ENCODE measurements at places on chromosomes 13 and 19. TPM values are rescaled to one million over a fixed set of nuclear protein-coding genes. Genes with fewer than 3 reads are reported as not detected.
A peak's percentile ranks its signal among the peaks of the same experiment; 100 is the strongest.

GRCh38 chr19:6109947-6110346 lies 353 bp downstream of the RFX2 start:
- no peak for DNase-seq

Gene PRR22
- 2.4 TPM for total RNA-seq

Gene ZNF587B
- total RNA-seq = 15.2 TPM

- no peak for DNase-seq
Observed at GRCh38 chr13:64845110-64845509, 2385.0 kb downstream of the PCDH9 start.

Gene ZNF428
- 54.7 TPM for total RNA-seq

- DNase-seq = no peak
Observed at GRCh38 chr13:77514336-77514726, 21.2 kb upstream of the SCEL start.

DNA sequence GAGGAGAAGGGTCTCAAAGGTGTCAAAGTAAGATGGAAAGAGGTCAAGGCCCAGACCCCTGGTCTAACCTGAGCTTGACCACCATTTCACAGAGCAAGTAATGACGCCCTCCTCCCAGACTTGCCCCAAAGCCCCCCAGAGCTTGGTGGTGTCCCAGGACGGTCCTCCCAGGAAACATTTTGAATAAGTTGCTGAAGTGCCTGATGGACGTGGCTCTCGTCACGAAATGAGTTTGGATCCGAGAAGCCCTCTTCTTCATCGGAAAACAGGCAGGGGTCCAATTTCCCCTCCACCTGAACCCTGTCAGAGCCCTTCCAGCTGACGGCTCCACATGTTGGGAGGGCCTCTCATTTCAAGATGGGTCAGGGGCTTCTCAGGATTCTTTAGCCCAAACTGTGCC lies 54.5 kb upstream of the TPM4 start:
- no peak for DNase-seq

DNA sequence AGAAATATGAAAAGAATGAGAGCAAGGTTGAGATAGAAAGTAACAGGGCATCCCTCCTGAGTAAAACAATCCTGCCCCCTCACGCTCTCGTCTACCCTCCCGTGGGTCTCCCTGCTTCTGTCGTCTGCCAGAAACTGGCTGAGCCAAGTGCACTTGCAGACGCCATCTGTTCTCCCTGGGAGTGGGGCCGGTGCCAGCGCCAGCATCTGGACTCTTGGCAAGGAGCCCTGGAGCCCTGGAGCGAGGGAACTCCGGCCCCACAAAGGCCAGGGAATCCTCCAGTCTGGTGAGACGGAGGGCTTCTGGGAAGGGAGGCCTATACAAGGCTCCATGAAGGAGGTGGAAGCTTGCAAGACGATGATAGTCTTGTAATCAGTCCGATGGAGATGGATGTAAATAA lies 2.3 kb upstream of the TMEM91 start:
- peak; percentile 82 for DNase-seq

- DNase-seq = no peak
Observed at GRCh38 chr13:100544866-100545683, 43.5 kb downstream of the GGACT start.

Gene RPL28
- total RNA-seq = 2,072 TPM

DNA sequence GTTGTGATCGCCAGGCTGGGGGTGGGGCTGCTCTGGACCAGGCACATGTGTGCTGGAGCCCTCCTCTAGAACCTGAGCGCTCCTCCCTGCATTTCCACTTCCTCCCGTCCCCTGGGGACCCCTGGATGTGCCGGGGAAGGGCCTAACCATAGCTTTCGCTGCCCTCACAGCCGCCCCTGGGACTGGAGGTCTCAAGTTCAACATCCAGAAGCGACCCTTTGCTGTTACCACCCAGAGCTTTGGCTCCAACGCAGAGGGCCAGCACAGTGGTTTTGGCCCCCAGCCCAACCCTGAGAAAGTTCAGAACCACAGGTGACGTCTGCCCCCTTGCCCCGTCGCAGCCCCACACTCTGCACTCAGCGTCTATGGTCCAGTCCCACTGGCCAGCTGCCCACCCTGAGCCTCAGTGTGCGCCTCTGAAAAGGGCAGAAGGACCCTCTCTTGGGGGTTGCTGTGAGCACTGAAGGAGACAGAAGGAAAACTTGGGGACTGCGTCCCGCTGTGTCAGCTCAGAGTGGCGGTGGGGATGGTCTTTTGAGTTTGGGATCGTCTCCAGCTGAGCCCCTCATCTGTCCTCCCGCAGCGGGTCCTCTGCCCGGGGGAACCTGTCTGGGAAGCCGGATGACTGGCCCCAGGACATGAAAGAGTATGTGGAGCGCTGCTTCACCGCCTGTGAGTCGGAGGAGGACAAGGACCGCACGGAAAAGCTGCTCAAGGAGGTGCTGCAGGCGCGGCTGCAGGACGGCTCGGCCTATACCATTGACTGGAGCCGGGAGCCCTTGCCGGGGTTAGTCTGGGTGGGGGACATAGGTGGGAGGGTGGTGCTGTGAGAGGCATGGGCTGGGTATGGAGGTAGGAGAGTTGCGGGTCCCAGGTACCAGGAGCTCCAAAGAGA lies 6.0 kb downstream of the LENG8 start:
- no peak for DNase-seq

DNA sequence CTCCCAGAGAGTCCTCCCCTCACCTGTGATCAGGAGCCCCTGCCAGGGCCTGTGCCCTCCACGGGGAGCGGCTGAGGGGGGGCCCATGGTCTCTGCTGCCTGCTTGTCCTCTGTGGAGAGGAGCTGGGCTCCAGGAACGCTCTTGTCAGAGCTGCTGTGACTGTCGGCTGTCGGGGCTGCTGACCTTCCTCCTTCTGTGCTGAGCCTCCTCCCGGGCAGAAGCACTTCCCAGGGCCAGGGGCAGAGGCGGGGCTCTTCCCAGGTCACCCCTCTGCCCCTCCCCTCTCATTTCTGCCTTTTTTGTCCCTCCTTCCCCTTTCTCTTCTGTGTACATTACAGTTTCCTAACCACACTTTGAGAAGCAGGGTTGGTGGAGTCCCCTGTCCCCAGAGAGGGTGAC lies at the start of gene CEACAM4:
TSS of gene CEACAM4 (minus strand) at position 198 of the 400 bp plus-strand sequence. CDS start at position 87, 111 bp downstream.
- no peak for DNase-seq

Gene LIG4
- 14.8 TPM for total RNA-seq

Gene SHD
- 0.62 TPM for total RNA-seq

DNA sequence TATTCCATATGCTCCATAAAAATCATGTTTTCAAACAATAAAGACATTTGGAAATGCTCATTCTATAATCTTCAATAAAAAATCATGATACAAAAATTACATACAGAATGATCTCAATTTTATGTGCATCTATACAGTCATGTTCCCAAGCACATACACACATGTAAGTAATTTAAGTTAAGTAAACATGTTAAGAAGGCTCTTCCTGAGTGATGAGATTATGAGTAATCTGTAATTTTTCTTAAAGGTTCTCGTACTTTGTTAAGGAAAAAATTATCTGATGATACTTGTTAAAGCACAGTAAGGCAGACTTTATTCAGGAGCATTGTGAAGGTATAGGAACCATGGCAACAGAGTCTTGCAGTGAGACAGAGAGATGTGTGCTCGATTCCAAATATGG lies 30.0 kb upstream of the DLEU7 start:
- DNase-seq = no peak

- DNase-seq = no peak
Observed at GRCh38 chr19:30935146-30935545, 414.1 kb downstream of the TSHZ3 start.

Gene MYCBP2
- total RNA-seq = 70.5 TPM

Gene ZNF681
- 1.3 TPM for total RNA-seq

DNA sequence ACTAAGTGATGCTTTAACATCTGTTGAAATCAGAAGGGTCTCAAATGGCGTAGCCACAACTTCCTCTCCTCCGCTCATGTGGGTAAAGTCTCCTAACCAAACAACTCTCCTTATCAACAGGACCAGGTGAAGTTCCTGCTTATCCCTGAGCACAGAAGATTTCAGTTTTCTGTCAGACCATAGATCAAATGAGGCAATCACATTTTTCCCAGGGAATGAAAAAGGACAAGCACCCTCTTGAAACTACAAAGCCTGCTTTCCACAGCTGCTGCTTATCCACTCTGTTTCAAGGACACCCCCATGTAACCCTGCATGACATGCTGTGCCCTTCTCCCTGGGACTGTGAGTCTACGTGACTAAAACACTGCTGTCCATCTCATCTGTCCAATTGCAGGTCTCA lies 788.3 kb upstream of the SLITRK5 start:
- no peak for DNase-seq

Gene CYP2A6
- total RNA-seq = not detected

- no peak for DNase-seq
Observed at GRCh38 chr19:30084390-30084819, 142.4 kb downstream of the URI1 start.

GRCh38 chr13:37026771-37027170 lies 26.2 kb downstream of the EXOSC8 start:
- DNase-seq = no peak

Gene ZNF737
- total RNA-seq = 13.7 TPM

Gene CLEC4G
- total RNA-seq = not detected

Gene SIGLECL1
- not detected for total RNA-seq

GRCh38 chr19:48900477-48901406 lies 630 bp downstream of the NUCB1 start:
- DNase-seq = peak; percentile 17

GRCh38 chr13:74205313-74205690 lies 71.1 kb upstream of the KLF12 start:
- peak; percentile 59 for DNase-seq

- no peak for DNase-seq
Observed at GRCh38 chr19:29787281-29787680, 24.5 kb upstream of the CCNE1 start.

GRCh38 chr19:35524181-35524837 lies 3.8 kb downstream of the SBSN start:
- no peak for DNase-seq

Gene ZNF540
- 0.77 TPM for total RNA-seq

- DNase-seq = no peak
Observed at GRCh38 chr13:74820809-74821208, 661.2 kb downstream of the TBC1D4 start.

GRCh38 chr19:6246174-6247006 lies 33.4 kb downstream of the MLLT1 start:
- DNase-seq = no peak

DNA sequence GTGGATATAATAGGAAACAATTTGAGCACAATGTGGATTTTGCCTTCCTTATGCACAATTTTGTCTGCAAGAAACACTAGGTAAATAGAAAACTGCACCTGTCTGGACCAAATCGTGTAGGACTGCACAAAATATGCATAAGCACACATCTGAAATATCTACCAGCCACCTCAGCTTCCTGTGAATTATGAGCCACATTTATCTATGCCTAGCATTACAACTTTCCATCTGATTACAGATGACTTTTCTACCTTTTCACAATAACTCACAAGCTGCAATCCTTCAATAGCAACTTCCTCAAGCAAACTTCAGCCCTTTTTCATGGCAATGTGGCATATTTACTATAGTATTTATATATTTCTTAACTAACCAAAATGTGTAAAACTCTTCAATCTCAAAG lies 5.7 kb upstream of the RFX2 start:
- DNase-seq = no peak

GRCh38 chr19:11339254-11340098 lies at the start of gene RAB3D:
TSS of gene RAB3D (minus strand) at chr19:11339657. CDS start at chr19:11337399, 2,258 bp downstream.
- peak; percentile 59 for DNase-seq

- DNase-seq = no peak
Observed at GRCh38 chr19:3225169-3225485, 666 bp downstream of the CELF5 start.

GRCh38 chr13:25833761-25834160 lies 218.1 kb downstream of the SHISA2 start:
- no peak for DNase-seq
